ENCODE measurements at places on chromosomes 12 and 14.
A peak's percentile ranks its signal among the peaks of the same experiment; 100 is the strongest.

- no peak for ATAC-seq
Observed at GRCh38 chr14:104297721-104298401, 159.5 kb downstream of the KIF26A start.

GRCh38 chr14:35408026-35408425, 3.5 kb upstream of the NFKBIA start:
- no peak for ATAC-seq

DNA sequence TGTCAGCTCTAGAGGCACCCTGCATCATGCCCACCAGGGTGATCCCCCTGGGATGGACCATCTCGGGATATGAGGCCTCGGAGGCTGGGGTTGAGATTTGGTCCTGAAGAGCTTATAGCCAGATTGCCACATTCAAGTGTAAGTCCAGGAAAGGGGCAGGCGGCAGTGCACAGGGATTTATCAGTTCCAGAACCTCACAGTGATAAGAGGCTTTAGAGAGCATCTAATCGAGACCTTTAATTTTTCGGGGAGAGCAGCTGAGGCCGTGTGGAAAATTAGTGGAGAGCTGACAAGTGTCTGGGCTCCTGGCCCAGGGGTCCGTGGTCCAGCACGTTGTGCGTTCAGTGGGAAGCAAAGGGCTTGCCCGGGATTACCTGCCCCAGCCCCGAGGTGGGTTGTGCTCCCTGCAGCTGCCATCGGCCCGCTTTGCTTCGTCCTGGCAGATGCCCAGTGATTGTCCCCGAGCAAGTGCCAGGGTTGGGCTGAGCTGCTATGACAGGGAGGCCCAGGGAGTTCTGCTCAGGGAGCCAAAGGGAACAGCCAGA, 52.1 kb downstream of the C14orf132 start:
- no peak for ATAC-seq

DNA sequence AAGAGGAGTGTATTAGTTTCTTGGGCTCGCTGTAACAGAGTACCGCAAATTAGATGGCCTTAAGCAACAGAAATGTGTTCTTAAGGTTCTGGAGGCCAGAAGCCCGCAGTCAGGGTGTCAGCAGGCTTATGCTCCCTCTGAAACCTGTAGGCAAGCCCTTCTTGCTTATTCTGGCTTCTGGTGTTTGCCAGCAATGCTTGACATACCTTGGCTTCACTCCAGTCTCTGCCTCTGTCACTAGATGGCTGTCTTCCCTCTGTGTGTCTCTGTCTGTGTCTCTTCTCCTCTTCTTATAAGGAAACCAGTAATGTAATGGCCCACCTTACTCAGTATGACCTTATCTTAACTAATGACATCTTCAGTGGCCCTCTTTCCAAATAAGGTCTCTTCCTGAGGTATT, 85.1 kb downstream of the DERA start:
- no peak for ATAC-seq

DNA sequence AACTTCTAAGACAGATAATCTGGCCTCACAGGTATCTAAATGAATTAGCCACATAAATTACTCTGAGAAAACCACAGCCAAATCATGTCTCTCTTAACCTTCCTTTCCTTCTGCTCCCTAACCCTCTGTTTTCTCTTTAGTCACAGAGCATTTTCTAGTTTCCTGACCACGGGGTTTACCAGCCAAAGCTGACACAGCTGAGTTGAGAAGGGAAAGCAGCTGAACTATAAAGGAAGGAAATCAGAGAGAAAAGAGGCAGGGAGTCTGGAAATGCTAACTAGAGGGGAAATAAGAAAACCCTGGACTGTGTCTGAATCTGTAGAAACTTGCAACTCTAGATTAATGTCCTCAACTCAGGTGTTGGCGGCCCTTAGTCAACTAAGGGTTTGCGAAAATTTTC, 24.4 kb downstream of the ANKS1B start:
- no peak for ATAC-seq

- no peak for ATAC-seq
Observed at GRCh38 chr14:39680777-39681176, 248.5 kb upstream of the FBXO33 start.

GRCh38 chr12:946212-946611, 3.3 kb downstream of the RAD52 start:
- no peak for ATAC-seq

GRCh38 chr14:50599700-50600444, 39.9 kb downstream of the ATL1 start:
- ATAC-seq = peak; percentile 75

GRCh38 chr12:31431721-31432240, 105.8 kb upstream of the SINHCAF start:
- ATAC-seq = no peak

DNA sequence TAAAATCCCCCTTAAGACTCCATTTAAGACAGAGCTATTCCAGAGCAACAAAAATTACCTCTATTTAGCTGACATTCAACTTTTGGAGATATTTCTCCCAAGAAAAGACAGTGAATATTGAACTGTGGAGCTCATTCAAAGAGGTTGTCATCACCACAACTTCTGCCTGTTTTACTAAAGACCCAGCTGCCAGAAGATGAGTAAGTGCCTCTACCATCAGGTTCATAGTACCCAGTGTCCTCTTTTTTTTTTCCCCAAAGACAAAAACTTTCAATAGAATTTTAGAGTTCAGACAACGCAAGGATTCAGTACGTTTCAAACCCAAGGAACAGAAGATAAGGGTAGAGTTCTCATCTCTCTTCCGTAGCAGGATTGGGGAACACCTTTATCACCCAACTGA, 461.3 kb downstream of the BCAT1 start:
- ATAC-seq = no peak

- ATAC-seq = no peak
Observed at GRCh38 chr12:69339999-69340398, 8.2 kb upstream of the LYZ start.

GRCh38 chr14:102798926-102799325, 21.7 kb downstream of the TRAF3 start:
- ATAC-seq = no peak

Measured in esophagus mucosa (tissue), 1 donor.